ENCODE measurements at places on chromosomes 4 and X. TPM values are rescaled to one million over a fixed set of nuclear protein-coding genes. Genes with fewer than 3 reads are reported as not detected.

GRCh38 chr4:145815626-145816025 is 123.0 kb downstream of the ZNF827 start:
- no peak for DNase-seq

The F8 gene
- 53.7 TPM for total RNA-seq

The HSD17B13 gene
- total RNA-seq: 0.22 TPM

The PFKFB1 gene
- total RNA-seq: 0.16 TPM
